Fibroblast of gingiva (primary cell): ENCODE measurements at places on chromosomes 7 and 10.
A peak's percentile ranks its signal among the peaks of the same experiment; 100 is the strongest.

- DNase-seq: no peak
Measured at GRCh38 chr10:128377364-128377987, 251.3 kb upstream of the MKI67 start.

GRCh38 chr10:123519861-123520260, 146.3 kb upstream of the GPR26 start:
- DNase-seq: no peak

DNA sequence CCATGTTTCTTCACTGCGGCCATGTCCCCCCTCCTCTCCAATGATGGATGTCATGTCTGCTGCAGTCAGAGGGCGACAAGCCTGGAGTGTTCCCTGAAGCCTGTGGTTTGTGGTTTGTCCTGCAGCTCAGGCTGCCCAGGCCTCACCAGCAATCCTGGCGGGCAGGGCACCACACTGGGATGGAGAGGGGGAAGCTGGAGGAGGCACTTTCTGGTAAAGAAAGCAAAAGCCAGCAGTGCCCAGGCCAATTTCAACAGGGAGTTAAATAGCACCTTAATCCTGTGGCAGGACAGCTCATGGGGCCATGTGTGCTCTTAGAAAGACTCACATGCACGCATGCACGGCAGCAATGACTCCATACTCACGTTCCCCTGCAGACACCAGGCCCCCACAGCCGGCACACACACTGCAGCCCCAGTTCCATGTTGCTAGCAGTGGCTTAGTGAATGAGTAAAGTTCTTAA, 158.3 kb downstream of the EGFR start:
- no peak for DNase-seq

GRCh38 chr7:22488643-22489462, 11.1 kb downstream of the STEAP1B start:
- peak; percentile 60 for DNase-seq

- no peak for DNase-seq
Measured at GRCh38 chr7:40865441-40866233, 730.8 kb downstream of the SUGCT start.

- DNase-seq: no peak
Measured at GRCh38 chr10:3797750-3798149, 12.7 kb upstream of the KLF6 start.

GRCh38 chr7:80768756-80769155, 130.3 kb downstream of the CD36 start:
- DNase-seq: no peak

- no peak for DNase-seq
Measured at GRCh38 chr10:36761121-36761520, 364.3 kb upstream of the ANKRD30A start.

DNA sequence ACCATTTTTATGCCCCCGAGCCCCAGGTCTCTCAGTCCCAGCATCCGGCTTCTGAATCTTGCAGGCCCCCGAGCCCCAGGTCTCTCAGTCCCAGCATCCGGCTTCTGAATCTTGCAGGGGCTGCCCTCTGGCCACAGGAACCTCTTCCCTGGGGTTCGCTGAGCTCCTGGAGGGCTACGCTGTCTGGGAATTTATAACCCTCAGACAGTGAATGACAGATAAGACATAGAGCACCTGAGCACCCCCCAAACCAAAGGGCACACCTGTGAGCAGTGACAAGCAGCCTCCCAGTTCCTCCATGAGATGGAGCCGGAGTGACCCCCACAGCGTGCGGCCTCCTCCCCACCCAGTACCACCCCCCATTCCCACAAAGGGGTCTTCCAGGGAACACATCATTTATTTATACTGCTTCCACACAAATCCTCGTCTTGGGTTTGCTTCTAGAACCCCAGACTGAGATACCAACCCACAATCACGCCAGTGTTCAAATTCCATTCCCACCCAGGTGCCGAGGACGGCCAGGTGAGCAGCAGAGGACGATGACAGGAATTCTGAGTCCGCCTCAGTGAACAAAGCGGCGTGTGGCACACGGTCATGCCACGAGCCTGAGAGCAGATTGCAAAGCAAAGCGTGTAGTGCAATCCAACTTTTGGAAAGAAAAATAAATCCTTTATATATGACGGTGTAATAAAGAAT, 57.7 kb upstream of the FAM20C start:
- DNase-seq: no peak

GRCh38 chr10:133205146-133205545, 24.9 kb upstream of the UTF1 start:
- no peak for DNase-seq

GRCh38 chr10:7030134-7030855, 380.5 kb downstream of the SFMBT2 start:
- DNase-seq: no peak

DNA sequence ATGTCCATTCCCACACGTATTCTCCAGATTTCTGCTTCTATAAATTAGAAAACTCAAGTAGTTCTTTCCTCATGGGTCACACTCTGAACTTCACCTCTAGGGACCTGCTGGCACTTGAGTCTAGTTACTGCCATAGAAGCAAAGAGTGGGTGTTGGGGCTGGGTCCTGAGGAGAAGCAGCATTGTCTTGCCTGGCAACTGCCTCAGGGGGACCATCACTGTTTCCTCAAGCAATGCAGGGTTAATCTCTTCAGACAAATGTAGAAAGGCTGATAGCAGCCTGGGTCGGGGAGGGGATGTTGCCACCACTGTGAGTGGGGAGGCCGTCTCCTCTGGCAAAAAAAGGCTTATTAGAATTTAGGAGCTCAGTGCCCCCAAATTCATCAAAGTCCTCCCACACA, 20.2 kb upstream of the PAPSS2 start:
- no peak for DNase-seq
